D341Med (cell line): ENCODE measurements at places on chromosomes 1 and 21.

- no peak for DNase-seq
Observed at GRCh38 chr1:209324901-209325871, 258.3 kb upstream of the CAMK1G start.

- no peak for DNase-seq
Observed at GRCh38 chr1:228989992-228990827, 254.9 kb downstream of the RHOU start.

- peak; percentile 94 for DNase-seq
Observed at GRCh38 chr1:156480411-156481192, 20.0 kb downstream of the MEF2D start.

GRCh38 chr1:27403931-27404330 is 11.5 kb downstream of the GPR3 start:
- no peak for DNase-seq

- DNase-seq: no peak
Observed at GRCh38 chr21:25788677-25789076, 53.9 kb downstream of the GABPA start.

DNA sequence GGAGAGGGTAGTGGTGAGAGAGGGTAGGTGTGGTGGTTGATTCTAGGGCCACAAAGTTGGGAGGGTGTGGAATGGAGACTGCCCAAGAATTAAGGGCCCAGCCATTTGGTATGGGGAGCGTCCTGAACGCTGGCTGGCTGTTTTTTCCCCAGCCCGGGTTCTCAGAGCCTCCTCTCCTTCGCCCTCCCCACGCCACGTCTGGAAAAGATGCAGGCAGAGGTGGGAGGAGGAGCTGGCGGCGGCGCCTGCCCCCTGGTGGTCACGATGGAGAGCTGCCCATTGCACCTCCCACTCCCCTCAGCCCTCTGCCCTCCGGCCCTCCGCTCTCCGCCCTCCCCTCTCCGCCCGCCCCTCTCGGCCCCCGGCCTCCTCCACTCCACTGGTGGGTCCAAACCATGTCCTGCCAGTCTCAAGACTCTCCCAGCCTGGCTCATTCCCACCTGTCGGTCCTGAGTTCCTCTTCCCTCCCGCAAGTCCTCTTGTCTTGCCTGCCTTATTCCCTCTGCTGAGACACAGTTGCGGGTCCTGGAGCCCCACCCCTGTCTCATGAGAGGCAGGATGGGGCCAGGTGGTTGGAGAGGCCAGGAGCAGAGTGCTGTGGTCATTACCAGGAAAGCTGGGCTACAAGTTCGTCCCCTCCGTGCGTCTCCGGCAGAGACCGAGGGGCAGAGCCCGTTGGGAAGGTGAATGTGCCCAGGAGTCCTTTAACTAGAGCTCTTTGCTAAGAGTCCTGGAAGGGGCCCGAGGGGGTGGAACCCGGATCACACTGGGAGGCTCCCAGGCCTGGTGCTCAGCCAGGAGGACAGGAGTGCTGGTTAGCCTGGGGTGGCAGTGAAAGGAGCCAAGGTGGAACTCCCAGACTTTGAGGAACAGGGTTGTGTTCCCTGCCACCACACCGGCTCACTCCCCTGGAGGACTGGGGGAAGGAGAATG is 22.6 kb downstream of the ETNK2 start:
- DNase-seq: peak; percentile 96

DNA sequence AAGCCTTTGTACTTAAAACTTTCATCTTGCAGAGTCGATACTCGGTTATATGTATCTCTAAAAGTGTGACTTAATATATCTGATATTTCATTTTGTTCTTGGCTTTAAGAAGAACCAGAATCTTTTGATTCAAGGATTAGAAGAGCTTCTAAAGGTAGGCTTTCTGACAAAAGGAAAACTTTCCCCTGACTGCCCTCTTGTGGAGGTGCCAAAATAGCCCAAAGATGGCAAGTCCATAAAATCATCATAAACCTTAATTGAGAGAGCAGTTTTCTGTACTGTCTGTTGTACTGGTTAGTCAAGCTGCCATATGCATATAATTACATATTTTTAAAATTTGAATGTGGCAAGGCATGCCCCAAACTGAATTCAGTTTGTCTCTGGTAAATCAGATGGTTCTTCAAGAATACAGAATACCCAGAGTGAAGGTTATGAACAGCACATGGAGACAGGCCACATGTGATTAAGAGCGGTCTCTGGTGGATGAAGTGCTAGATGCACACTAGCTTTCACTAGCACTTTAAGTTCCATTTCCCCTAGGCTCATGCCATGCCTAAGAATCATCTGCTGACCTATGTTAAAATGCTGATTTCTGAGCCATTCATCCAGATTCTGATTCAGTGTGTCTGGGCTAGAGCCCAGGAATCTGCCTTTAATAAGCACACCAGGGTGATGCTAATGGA is 27.7 kb upstream of the ELAVL4 start:
- DNase-seq: peak; percentile 55

- DNase-seq: peak; percentile 61
Observed at GRCh38 chr21:37146320-37147235, 73.5 kb downstream of the TTC3 start.

GRCh38 chr1:206590025-206590758 is 22.1 kb downstream of the EIF2D start:
- DNase-seq: no peak

DNA sequence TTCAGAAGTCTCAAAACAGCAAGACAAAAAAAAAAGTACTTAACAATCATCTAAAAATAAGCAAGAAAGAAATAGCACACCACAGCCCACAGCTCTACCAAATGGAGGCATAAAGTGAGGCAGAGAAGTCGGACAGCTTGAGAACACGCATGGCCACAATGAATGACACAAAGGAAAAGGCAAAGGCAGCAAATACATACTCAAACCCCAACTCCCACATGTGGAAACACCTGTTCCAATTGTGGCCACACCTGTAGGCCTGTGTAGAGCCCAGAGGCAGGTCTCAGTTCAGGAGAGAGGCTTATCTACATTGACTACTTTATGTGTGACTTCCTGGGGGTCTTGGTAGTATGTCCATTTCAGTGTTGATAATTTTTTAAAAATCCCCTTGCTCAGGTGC is 543.5 kb downstream of the LMO4 start:
- no peak for DNase-seq

DNA sequence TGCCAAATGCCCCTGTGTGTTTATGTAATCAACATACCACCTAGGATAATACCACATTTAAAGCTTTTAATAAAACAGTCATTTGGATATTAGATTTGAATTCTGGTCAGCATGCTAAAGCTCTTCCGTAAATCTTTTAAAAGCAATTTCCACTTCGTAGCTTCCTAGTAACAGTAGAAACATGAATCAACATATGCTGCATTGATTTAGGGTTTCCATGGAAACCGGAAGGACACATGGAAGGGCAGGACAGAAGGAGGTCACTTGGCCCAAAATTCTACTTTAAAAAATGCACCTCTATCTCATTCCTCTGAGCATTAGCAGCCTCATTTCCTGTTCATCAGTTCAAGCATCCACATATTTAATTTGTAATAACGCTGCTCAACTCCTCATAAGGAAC is 8.1 kb downstream of the RGS8 start:
- DNase-seq: no peak

GRCh38 chr1:215986401-215986800 is 419.3 kb downstream of the KCTD3 start:
- DNase-seq: no peak

GRCh38 chr21:39022466-39022862 is 160.8 kb downstream of the PSMG1 start:
- DNase-seq: no peak

- no peak for DNase-seq
Observed at GRCh38 chr1:163240705-163241104, 38.0 kb upstream of the RGS5 start.

GRCh38 chr1:59815892-59816291 is 1.1 kb downstream of the HOOK1 start:
- no peak for DNase-seq

GRCh38 chr1:171509191-171509590 is 23.9 kb downstream of the PRRC2C start:
- no peak for DNase-seq

- no peak for DNase-seq
Observed at GRCh38 chr1:43572538-43572937, 41.9 kb downstream of the PTPRF start.

- DNase-seq: peak; percentile 83
Observed at GRCh38 chr1:15128520-15129313, 24.8 kb upstream of the TMEM51 start.

DNA sequence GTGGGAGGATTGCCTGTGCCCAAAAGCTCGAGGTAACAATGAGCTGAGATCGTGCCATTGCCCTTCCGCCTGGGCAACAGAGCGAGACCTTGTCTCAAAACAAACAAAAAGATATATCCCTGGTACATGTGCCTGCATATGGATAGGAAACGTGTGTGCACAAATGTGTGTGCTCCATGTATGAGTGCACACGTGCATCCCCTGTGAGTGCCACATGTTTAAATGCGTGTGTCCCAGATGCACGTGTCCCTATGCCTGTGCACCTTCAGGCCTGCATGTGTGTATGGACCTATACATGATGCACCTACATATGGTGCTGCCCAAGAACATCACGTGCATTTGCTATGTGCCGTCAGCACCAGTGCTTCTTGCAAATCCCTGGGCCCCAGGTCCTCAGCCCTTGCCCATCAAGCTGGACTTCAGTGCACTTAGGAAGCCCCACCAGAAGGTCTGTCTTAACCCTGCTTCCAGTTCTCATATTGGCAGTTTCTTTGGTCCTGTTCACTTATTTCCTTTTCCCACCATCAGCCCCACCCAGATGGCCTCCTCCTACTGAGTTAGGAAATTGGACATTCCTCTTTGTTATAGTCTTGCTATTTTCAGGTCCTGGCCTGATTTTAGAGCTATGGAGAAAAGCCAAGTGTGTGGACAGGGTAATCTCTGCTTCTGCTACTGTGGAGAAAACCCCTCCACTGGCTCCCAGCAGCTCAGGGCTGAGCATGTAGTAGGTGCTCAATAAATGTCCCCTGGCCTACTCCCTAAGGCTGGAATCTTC is 15.4 kb downstream of the TIE1 start:
- DNase-seq: no peak

GRCh38 chr1:114224196-114224907 is 70.7 kb upstream of the SYT6 start:
- DNase-seq: no peak

DNA sequence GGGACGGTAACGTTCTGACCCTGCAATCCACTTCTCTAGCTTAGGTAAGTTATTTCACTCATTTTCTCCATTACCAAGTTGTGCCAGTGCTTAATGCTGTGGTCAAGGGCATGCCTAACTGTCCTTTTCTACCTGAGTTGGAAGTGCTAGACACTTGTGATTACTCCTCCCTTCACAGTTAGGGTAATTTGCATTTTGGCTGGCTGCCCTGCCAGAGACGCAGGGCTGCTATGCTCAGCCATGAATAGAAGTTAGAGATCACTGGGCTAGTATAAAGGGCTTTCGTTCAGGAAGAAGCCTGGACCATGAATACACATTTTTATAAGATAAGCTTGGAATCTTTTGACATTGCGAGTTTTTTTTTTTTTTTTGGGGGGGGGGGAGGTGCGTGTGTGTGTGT is 633.2 kb upstream of the NEGR1 start:
- no peak for DNase-seq

GRCh38 chr21:28144653-28145052 is 848.0 kb downstream of the LTN1 start:
- no peak for DNase-seq

- DNase-seq: no peak
Observed at GRCh38 chr1:1310476-1311053, 2.2 kb downstream of the PUSL1 start.

DNA sequence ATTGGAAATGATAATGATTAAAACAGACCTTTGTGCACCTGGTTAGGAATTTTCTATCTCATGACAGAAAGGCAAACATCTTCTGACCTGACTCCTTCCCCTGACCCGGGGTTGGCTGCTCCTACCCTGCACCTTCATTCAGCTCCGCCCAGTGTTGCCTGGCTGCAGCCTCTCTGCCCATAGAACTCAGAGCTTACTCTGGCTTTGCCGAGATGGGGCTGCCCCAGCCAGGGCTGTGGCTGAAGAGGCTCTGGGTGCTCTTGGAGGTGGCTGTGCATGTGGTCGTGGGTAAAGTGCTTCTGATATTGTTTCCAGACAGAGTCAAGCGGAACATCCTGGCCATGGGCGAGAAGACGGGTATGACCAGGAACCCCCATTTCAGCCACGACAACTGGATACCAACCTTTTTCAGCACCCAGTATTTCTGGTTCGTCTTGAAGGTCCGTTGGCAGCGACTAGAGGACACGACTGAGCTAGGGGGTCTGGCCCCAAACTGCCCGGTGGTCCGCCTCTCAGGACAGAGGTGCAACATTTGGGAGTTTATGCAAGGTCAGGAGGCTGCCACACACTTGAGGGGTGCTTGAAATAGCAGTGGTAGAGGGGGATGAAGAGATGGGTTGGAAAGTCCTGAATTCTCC is at the start of gene DIO1:
TSS of gene DIO1 (plus strand) at position 189 of the 638 bp plus-strand sequence. CDS start at position 213, 24 bp downstream.
- no peak for DNase-seq

DNA sequence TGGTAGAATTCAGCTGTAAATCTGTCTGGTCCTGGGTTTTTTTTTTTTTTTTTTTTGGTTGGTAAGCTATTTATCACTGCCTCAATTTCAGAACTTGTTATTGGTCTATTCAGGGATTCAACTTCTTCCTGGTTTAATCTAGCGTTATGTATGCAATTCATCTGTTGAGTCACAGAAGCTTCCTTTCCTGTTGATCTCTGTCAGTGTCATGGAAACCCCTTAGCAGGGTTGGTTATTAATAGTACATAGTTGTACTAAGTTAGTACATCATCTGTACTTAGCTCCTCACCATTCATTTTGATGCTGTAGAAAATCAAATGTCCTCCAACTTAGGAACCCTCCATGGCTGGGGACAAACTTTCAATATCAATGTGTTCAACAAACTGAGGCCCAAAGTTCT is 51.0 kb upstream of the BARHL2 start:
- DNase-seq: no peak

GRCh38 chr1:7247791-7248548 is 462.7 kb downstream of the CAMTA1 start:
- DNase-seq: no peak

DNA sequence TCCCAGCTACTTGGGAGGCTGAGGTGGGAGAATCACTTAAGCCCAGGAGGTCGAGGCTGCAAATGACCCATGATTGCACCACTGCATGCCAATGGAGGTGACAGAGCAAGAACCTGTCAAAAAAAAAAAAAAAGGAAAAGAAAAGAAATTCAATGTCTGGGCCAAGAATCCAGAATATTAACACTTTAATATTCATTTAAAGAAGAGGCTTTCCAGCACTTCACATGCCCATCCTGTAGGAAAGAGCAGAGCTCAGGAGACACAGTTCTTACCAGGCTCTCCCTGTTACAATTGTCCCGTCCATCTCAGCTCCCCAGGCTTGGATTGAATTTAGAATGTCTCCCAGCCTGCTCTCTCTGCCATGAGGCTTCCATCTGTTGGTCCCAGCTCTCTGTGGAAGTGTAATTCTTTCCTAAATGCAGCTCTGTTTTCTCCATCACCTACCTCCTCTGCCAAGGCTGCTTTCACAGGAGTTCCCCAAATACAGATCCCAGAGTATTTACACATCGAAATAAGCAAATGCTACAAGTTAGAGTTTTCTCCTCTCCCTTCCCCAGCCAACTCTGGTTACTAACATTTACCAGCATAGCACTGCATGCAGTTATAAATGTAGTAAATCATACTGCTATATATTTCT is 116.6 kb upstream of the CDC42BPA start:
- no peak for DNase-seq

- no peak for DNase-seq
Observed at GRCh38 chr21:38139380-38140168, 117.2 kb upstream of the KCNJ15 start.

GRCh38 chr1:234975941-234976860 is 152.4 kb downstream of the TOMM20 start:
- DNase-seq: no peak

- no peak for DNase-seq
Observed at GRCh38 chr1:115874904-115875303, 34.0 kb upstream of the NHLH2 start.

- no peak for DNase-seq
Observed at GRCh38 chr1:8014381-8014988, 11.6 kb downstream of the ERRFI1 start.
